ENCODE measurements at places on chromosomes 3 and 15.

- DNase-seq, result no peak
Observed at GRCh38 chr3:38120693-38121450, 16.1 kb downstream of the ACAA1 start.

GRCh38 chr3:153429821-153430220, 267.8 kb downstream of the RAP2B start:
- DNase-seq, result no peak

DNA sequence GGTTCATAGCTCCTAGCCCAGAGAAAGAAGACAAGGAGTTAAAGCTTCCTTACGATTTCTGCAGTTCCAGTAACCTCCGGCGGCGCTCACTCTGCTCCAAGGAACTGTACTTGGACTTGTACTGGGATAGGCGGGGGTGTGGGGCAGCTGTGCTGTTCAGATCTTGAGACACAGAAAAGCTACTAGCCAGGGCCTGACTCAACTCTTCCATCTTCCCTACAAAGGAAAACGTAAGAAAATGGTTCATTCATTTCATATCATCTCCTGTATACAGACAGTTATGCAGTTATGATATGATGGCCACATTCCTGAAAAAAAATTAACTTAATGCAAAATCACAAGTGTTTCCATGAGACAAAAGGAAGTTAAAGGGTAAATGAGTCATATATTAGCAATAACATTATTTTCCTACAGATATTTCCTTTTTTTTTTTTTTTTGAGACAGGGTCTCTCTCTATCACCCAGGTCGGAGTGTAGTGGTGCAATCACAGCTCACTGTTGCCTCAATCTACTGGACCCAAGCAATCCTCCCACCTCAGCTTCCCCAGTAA, 4.6 kb downstream of the SNUPN start:
- no peak for DNase-seq

GRCh38 chr3:177194299-177194698, 3.0 kb downstream of the TBL1XR1 start:
- no peak for DNase-seq
